ENCODE measurements at places on chromosomes 11 and 22. TPM values are rescaled to one million over a fixed set of nuclear protein-coding genes. Genes with fewer than 3 reads are reported as not detected.

The CREB3L1 gene
- 0.75 TPM for total RNA-seq

DNA sequence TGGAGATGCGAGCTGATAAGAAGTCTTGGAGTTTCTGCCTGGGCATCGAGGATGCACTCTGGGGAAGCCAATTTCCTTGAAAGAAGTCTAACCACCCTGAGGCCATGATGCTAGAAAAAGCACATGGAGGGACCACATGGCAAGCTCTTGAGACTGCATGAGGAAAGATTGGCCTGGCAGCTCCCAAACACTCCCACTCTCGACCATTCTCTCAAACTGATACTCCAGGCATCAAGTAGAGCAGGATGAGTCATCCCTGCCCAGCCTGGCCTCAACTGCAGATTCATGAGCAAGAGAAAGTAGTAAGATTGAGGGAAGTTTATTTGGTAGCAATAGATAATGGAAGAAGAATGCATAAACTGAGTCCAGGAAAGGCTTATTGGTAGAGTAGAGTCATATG lies 194.3 kb downstream of the KIF18A start:
- DNase-seq = no peak

DNA sequence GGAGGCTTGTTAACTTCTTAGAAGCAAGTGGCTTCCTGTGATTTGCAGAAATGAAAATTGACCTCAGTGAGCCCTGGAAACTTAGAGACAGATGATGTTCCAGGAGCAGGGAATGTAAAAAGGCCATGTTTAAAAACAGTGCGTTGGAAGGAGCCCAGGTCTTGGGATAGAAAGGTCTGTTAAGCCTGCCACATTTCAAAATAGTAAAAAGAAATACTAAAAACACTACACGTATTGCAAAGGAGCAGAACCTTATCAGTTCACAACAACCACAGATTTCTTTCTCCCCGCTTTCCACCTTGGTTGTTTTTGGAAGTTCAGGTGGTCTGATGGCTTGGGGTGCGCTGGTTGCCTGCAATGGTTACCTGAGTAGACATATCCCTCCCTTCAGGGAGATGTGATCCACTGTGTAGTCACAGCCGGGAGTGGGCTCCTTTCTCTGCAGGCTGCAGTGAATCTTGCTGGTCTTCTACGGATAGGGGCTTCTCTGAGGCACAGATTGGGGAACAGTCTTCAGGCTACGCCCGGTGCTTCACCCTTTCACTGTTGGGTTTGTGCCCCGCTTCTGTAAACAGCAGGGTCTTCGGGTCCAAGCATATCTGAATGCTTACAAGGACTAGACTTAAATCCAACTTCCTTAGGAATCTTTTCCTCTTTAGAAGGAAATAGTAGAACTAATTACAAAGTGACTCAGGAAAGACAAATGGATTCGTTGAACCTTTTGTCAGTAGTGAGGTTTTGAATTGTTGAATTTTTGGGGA lies 1.9 kb downstream of the TEAD1 start:
- DNase-seq = no peak

The OMP gene
- not detected for total RNA-seq

The KRTAP5-8 gene
- not detected for total RNA-seq

GRCh38 chr11:15371533-15371932 lies 256.8 kb downstream of the INSC start:
- DNase-seq = no peak

GRCh38 chr11:79274636-79275331 lies 166.0 kb downstream of the TENM4 start:
- DNase-seq = no peak

The DDX17 gene
- 500 TPM for total RNA-seq

GRCh38 chr11:111406589-111406988 lies 27.5 kb upstream of the POU2AF1 start:
- DNase-seq = no peak

DNA sequence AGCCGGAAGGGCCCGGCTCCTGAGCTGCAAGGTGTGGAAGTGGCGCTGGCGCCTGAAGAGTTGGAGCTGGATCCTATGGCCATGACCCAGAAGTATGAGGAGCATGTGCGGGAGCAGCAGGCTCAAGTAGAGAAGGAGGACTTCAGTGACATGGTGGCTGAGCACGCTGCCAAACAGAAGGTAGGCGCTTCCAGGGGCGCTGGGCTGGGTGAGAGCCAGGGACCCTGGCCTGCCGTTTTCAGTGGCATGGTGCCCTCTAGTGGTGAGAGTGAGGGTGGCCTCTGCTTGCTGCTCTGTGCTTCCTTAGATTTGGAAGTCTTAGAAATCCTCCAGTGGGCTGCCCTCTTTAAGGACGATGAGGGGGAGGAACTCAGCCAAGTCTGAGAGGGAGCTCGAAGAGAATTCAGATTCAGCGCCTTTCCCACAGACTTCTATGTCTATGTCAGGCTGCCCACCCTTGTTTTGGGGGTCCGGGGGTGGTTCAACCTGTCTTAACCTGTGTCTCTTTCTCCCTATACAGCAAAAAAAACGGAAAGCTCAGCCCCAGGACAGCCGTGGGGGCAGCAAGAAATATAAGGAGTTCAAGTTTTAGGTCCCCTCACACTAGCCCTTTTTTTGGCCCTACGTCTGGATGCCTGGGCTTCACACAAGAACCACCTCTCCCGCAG lies 1.8 kb upstream of the PACS1 start:
- peak; percentile 82 for DNase-seq

The C22orf31 gene
- total RNA-seq = not detected

The TESMIN gene
- total RNA-seq = 4.2 TPM

- DNase-seq = no peak
Measured at GRCh38 chr11:121467965-121468364, 15.2 kb upstream of the SORL1-AS1 start.

The GAL3ST1 gene
- total RNA-seq = 8.8 TPM

The CCDC73 gene
- total RNA-seq = not detected

DNA sequence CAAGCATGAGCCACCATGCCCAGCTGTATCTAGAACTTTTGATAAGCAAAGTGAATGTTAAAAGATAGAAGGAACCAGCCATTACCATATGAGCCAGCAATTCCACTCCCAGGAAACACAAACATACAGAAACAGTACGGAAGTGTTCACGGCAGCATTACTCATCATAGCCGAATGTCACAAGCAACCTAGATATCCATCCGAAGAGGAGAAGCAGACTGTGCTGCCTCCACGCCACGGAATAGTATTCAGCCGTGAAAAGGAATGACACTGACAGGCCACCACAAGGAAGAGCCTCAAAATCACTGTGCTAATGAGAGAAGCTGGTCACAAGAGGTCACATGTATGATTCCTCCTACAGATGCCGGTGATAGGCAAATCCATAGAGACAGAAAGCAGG lies 17.6 kb upstream of the MGAT3 start:
- no peak for DNase-seq

DNA sequence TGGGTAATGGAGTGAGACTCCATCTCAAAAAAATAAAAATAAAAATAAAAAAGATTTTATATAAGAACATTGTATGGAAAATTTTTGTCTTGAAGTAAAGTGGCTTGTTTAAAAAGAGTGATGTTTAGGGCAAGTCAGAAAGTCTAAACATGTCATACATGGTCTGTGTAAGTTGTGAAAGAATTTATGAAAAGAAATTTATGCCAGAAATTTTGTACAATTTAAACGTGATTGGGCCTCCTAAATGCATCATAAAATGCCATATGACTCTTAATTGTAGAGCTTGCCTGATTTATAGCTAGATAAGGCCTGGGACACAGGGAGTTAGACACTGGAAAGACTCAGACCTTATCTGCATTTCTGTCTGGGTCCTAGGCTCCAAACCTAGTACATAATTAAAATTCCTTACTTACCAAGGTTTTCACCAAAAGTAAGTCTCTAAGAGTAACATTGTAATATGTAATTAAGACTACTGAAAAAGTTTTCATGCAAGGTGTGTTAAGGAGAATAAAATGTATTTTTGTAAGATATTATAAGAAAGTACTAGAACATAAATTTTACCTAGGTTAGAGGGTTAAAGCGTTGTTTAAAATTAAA lies 110.5 kb downstream of the AASDHPPT start:
- DNase-seq = no peak

DNA sequence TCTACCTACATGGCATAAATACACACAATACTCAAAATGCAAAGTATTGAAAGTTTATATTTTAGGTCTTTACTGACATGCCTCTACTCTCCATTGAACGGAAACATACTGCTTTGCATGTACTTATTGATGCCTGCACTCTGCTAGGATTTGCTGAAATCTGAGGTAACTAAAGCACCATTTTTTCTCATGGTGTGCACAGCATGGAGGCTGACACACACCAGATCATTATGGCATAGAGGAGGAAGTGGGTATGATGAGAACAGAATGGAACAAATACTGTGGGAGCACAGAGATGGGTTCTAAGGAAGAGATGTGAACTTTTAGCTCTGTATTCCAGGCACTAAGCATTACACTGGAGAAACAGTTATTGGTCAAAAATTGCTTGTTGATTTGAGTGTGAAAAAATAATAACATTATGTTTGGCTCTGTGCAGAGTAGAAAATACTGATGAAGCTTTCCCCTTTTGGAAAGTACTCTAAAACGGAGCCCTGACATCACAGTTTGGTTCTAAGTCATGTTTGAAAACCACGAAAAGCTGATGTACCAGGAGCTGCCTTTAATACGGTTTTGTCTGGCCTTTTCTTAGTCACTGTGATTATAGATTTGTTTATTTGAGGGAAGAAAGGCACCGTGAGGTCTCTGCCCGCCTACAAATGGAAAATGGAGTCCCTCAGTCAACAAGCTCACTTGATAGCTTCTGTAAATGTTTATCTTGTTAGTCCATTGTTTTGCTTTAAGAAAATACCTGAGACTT lies 5.6 kb downstream of the OR52R1 start:
- no peak for DNase-seq

The LTBP3 gene
- total RNA-seq = 22.5 TPM

GRCh38 chr11:44767421-44767820 lies 40.7 kb downstream of the TSPAN18 start:
- no peak for DNase-seq

GRCh38 chr11:2077061-2077802 lies 62.0 kb downstream of the IGF2 start:
- no peak for DNase-seq

DNA sequence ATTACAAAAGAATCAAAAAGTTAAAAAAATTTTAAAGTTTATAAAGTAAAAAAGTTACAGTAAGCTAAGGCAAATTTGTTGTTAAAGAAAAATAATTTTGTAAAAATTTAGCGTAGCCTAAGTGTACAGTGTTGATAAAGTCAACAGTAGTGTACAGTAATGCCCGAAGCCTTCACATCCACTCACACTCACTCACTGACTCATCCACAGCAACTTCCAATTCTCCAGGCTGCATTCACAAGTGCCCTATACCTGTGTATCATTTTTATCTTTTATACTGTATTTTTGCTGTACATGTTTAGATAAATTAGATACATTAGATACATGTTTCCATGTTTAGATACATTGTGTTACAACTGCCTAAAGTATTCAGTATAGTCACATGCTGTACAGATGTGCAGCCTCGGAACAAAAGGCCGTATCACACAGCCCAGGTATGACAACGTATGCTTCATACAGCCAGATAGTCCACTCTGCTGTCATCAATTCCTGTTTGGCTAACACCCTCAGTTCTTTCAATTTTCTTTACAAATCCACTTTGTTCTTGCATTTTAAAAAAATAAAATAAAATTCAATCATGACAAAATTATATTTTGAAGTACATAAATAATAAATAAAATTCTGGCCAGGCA lies 80.7 kb downstream of the RBFOX2 start:
- no peak for DNase-seq

The ZNF195 gene
- 70.4 TPM for total RNA-seq

Data from neural crest cell (in vitro differentiated cells).